Esophagus squamous epithelium (tissue), 5 donors: ENCODE measurements at places on chromosomes 12 and 14. TPM values are rescaled to one million over a fixed set of nuclear protein-coding genes. Genes with fewer than 3 reads are reported as not detected.

APOLD1 gene
- total RNA-seq: 2.5 TPM

MGP gene
- total RNA-seq: 23.1 TPM

SLC5A8 gene
- total RNA-seq: under 0.01 TPM

DNA sequence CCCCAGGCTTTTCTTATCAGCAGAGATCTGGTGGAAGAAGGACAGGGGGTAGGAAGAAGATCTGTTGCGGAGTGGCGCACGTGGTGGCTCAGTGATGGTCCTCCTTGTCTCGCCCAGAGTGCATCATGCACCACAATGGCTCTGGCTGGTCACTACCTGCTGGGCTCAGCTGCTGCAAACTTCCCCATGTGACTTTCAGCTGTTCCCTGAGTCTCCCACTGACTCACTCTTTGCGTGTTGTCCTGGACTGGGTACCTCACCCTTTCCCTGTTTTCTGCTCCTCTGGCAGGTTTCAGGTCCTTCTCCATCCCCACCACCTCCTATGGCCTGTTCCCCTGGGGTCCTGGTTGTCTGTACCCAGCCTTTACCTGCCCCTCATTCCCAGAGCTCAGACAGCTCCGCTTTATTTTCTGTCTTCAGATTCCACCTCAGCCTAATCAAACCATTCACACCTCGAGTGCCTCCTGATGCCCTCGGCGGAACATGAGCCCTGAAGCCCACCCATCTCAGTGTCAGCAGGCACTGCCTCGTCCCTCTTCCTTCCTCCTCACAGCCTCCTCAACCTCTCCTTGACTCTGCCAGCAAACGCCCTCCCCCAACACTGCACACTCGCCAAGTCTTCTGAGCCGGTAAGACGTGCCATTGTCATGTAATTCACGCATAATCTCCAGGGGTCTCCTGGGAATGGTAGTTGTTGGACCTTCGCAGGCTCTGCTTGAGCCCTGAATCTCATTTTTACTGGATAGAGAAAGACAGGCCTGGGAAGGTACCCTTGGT lies 1.8 kb downstream of the C1R start:
- peaks cover 7% of the 10 kb centered on the region for H3K36me3 ChIP-seq
- H3K4me1 ChIP-seq: peaks cover 56% of the 10 kb centered on the region
- peak overlapping the region; percentile 89 for H3K27ac ChIP-seq

GRCh38 chr12:92553389-92553788 lies 149.4 kb upstream of the PLEKHG7 start:
- no peaks in the 10 kb centered on the region for H3K27me3 ChIP-seq
- no peak overlapping the region for H3K4me3 ChIP-seq
- H3K4me1 ChIP-seq: peaks cover 51% of the 10 kb centered on the region
- no peak for DNase-seq
- peak overlapping the region; percentile 79 for H3K27ac ChIP-seq

- DNase-seq: no peak
- H3K4me3 ChIP-seq: no peak overlapping the region
- H3K27ac ChIP-seq: no peak overlapping the region
- H3K36me3 ChIP-seq: peaks cover 7% of the 10 kb centered on the region
Observed at GRCh38 chr12:118023301-118023860, 6.9 kb downstream of the RFC5 start.

DNA sequence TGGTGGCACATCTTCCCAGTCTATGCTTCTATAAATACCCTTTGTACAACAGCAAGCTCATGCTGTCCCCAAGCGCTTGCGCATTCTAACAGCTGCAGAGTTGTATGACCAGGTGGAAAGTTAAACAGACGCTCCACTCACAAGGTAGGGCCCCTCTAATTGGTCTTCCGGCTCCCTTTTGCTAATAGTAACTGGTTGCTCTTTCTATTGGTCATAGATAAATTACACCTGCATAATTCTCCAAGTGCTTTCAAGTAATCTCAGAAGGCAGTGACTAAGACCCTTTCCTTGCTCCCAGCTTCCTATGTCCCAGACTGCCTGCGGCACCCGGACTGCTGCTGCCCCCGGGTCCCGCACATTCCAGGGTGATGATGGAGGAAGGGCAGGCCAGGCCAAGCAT lies 6.1 kb upstream of the TSPAN9 start:
- no peak overlapping the region for H3K27ac ChIP-seq
- no peaks in the 10 kb centered on the region for H3K27me3 ChIP-seq
- peaks cover 8% of the 10 kb centered on the region for H3K4me1 ChIP-seq
- H3K36me3 ChIP-seq: no peaks in the 10 kb centered on the region

- no peaks in the 10 kb centered on the region for H3K27me3 ChIP-seq
- no peak for DNase-seq
- H3K27ac ChIP-seq: no peak overlapping the region
- H3K4me3 ChIP-seq: no peak overlapping the region
- no peaks in the 10 kb centered on the region for H3K4me1 ChIP-seq
Observed at GRCh38 chr12:58361056-58361455, 419.7 kb downstream of the ATP23 start.

DNA sequence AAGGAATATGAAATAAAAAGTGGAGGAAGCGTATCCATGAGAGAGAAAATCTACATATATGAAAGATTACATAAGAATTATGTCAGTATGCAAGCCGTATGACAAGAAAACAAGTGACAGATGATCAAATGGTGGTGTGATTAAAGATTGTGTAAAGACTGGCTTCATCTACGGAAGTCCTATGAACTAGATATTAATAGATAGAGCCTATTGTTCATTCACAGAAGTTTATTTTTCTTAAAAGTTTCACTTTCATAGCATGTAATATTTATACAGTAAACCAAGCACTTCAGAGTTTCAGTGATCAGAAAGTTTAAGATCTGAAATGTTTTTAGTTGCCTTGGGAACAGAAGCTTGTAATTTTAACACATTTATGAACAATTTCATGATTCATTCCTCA lies 84.5 kb downstream of the VRK1 start:
- no peak overlapping the region for H3K4me3 ChIP-seq
- no peaks in the 10 kb centered on the region for H3K4me1 ChIP-seq
- H3K27ac ChIP-seq: no peak overlapping the region
- no peak for DNase-seq

- no peak overlapping the region for H3K27ac ChIP-seq
- H3K27me3 ChIP-seq: no peaks in the 10 kb centered on the region
Observed at GRCh38 chr14:85273952-85274351, 256.0 kb upstream of the FLRT2 start.

GRCh38 chr14:24339284-24340151 lies at the start of gene RIPK3:
Gene RIPK3, minus strand, starts transcription at chr14:24339991. Its CDS starts 165 bp downstream, at chr14:24339826.
- DNase-seq: no peak
- H3K4me3 ChIP-seq: peak within 1 kb of the TSS; percentile 42

DNA sequence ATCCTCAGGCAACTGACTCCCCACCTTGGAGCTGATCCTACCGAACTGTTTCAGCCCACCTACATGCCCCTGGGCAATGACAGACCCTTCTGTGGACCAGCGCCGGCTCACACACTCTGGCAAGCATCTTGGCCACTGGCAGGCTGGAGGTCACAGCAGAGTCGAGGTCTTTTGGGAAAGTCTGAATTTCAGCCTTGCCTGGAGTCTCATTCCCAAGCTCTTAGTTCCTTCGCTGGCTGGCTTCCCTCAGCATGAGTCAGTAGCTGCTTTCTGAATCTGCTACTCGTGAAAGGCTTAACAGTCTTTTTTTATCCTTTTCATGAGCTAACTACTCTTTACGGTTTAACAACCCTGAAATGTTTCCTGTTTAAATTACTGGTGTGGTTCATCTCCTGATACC lies 44.5 kb downstream of the ASCL4 start:
- peaks cover 38% of the 10 kb centered on the region for H3K27me3 ChIP-seq
- no peak overlapping the region for H3K27ac ChIP-seq
- DNase-seq: no peak
- peaks cover 3% of the 10 kb centered on the region for H3K4me1 ChIP-seq
- H3K36me3 ChIP-seq: no peaks in the 10 kb centered on the region
- no peak overlapping the region for H3K4me3 ChIP-seq

DNA sequence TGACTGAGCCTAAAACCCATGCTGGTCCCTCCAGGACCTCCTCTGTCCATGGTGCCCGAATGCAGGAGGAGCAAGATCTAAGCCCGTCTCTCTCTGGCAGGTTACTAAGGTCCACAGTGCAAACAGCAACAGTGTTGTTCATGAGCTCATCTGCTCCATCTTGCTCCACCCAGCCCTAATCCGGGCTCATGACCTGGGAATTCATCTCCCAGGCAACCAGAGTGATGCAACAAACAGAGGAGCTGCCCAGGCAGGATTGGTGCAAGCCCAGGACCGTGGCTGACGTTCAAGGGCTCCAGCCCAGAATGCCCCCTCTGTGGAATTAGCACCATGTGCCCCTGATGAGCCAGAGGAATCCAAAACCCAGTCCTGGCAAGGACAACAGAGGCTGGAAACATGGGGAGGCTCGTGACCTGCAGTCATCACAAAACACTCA lies 29.9 kb downstream of the HSPB8 start:
- no peaks in the 10 kb centered on the region for H3K36me3 ChIP-seq
- no peaks in the 10 kb centered on the region for H3K27me3 ChIP-seq
- H3K27ac ChIP-seq: no peak overlapping the region

DNA sequence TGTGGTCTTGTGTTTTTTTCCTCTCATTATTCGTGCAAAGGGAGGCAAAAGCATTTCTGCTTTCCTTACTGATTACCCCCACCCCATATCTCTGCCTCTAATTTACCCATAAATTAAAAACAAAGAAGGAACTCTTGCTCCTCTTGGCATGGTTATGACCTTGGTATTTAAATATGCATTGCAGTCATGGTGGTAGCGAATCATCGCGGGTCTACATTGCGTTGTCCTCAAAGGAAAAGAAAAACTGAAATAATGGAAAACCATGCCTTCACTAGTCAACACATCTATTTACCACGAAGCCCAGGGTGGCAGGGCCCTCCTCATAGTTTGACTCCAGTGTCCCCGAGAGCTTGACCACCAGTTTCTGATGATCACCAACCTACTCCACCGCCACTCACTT lies 126.7 kb upstream of the PARP11 start:
- H3K4me3 ChIP-seq: no peak overlapping the region
- H3K27ac ChIP-seq: no peak overlapping the region
- peaks cover 20% of the 10 kb centered on the region for H3K27me3 ChIP-seq
- H3K4me1 ChIP-seq: no peaks in the 10 kb centered on the region

DNA sequence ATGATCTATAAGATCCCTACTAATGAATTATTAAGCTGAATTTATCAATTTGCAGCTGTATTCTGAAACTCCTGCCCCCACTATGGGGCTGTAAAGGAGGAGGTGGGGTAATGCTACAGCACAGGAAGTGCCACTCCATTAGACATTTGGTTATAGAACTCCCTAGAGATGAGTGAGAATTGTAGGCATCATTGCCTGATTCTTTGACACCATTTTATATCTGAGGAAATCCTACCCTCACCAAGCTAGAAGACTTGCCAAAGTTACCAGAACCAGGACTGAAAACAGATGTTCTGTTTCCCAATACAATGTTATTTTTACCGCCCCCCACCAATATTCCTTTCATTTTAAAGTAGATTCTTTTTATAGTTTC lies 182.4 kb downstream of the EGLN3 start:
- no peak overlapping the region for H3K27ac ChIP-seq
- DNase-seq: no peak
- H3K27me3 ChIP-seq: no peaks in the 10 kb centered on the region
- H3K4me1 ChIP-seq: no peaks in the 10 kb centered on the region
- no peak overlapping the region for H3K4me3 ChIP-seq

- H3K4me3 ChIP-seq: no peak overlapping the region
- no peak for DNase-seq
- no peaks in the 10 kb centered on the region for H3K27me3 ChIP-seq
- H3K36me3 ChIP-seq: peaks cover 20% of the 10 kb centered on the region
- H3K27ac ChIP-seq: no peak overlapping the region
Observed at GRCh38 chr14:104788873-104789663, 6.5 kb downstream of the AKT1 start.

DNA sequence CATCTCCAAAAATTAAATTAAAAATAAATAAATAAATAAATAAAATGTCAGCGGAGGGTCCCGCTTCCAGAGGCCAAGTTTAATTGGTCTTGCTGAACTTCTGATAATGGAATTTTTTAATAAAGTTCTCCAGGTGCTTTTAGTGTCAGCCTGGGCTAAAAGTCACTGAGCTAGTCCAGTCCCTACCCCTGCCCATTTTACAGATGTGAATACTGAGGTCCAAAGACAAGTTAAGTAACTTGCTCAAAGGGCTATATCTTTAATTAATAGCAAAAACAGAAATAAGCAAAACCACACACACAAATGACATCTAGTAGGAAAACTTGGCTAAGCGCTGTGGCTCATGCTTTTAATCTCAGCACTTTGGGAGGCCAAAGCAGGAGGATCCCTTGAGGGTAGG lies 5.6 kb upstream of the RFC5 start:
- H3K27me3 ChIP-seq: no peaks in the 10 kb centered on the region
- no peak for DNase-seq
- no peak overlapping the region for H3K27ac ChIP-seq
- peaks cover 2% of the 10 kb centered on the region for H3K4me1 ChIP-seq
- H3K36me3 ChIP-seq: no peaks in the 10 kb centered on the region

GRCh38 chr12:108800591-108800990 lies 56.8 kb downstream of the SSH1 start:
- H3K27me3 ChIP-seq: no peaks in the 10 kb centered on the region
- peaks cover 18% of the 10 kb centered on the region for H3K36me3 ChIP-seq

GRCh38 chr14:101903111-101903561 lies 61.2 kb upstream of the DYNC1H1 start:
- no peak for DNase-seq
- no peaks in the 10 kb centered on the region for H3K27me3 ChIP-seq
- H3K4me3 ChIP-seq: no peak overlapping the region

- no peak overlapping the region for H3K27ac ChIP-seq
- H3K36me3 ChIP-seq: no peaks in the 10 kb centered on the region
- DNase-seq: no peak
- no peaks in the 10 kb centered on the region for H3K4me1 ChIP-seq
Observed at GRCh38 chr12:67001251-67001650, 267.9 kb upstream of the CAND1 start.

DNA sequence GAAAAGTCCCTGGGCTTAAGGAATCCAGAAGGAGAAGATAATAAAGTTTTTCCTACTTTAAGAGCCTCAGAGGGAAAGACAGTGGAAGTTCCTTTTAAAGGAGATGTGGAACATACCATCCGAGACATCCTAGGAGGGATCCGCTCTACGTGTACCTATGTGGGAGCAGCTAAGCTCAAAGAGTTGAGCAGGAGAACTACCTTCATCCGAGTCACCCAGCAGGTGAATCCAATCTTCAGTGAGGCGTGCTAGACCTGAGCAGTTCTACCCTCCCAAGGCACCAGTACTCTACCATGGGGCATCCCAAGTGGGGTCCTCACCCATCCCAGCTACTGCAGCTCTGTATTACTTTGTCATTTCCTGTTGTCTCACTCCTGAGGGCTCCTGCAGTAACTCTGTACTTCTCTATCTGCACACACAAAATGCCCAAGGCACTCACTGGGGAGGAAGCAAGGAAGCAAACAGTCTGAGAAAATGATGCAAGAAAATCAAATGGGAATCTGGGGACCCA lies 3.8 kb downstream of the TINF2 start:
- H3K4me3 ChIP-seq: no peak overlapping the region
- H3K27ac ChIP-seq: no peak overlapping the region
- peaks cover 26% of the 10 kb centered on the region for H3K36me3 ChIP-seq
- H3K27me3 ChIP-seq: no peaks in the 10 kb centered on the region
